Kidney (tissue), 22 donors: ENCODE measurements at places on chromosomes 7 and 10. TPM values are rescaled to one million over a fixed set of nuclear protein-coding genes. Genes with fewer than 3 reads are reported as not detected.

GRCh38 chr10:91758303-91759146 lies 39.7 kb upstream of the TNKS2 start:
- no peak overlapping the region for H3K27ac ChIP-seq
- H3K36me3 ChIP-seq = no peaks in the 10 kb centered on the region
- H3K4me3 ChIP-seq = no peak overlapping the region

DNA sequence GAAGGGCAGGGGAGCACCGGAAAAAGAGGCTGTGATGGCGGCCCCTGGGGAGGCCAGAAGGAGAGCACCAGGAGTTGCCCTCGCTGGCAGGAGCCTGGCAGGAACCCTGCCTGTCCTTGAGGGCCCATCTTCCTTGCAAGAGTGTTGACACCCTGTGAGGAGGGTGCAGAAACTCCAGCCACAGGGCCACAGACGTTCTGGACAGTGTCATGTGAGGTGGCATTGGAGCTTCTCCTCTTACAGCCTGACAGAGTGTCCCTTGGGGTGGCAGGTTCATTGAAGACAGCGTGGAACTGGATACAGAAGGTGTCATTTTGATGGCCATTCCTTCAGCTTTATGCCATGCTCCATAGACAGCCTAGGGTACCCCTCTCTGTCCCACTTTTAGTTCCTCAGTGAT lies 54.2 kb downstream of the RBM20 start:
- no peaks in the 10 kb centered on the region for H3K27me3 ChIP-seq
- no peak overlapping the region for H3K27ac ChIP-seq
- no peak for DNase-seq
- H3K4me3 ChIP-seq = no peak overlapping the region
- no peaks in the 10 kb centered on the region for H3K4me1 ChIP-seq

DNA sequence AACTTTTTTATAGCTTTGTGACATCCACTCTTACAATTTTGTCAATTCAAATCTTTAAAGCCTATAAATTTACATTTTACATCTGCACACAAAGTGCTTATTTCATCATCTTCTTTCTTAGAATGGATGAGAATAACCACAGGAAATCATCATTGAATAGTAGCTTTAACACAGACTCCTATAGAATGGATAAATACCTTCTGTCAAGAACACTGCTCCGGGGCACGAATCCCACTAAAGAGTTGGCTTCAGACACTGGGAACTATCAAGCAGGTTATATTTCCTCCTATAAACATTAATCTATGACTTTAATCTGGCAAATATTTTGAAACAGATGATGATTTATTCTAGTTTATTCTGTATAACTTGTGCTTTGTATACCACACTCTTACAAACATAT lies 269.7 kb upstream of the TPK1 start:
- H3K27me3 ChIP-seq = no peaks in the 10 kb centered on the region
- H3K4me3 ChIP-seq = no peak overlapping the region
- no peak overlapping the region for H3K27ac ChIP-seq
- no peaks in the 10 kb centered on the region for H3K36me3 ChIP-seq
- DNase-seq = no peak

DNA sequence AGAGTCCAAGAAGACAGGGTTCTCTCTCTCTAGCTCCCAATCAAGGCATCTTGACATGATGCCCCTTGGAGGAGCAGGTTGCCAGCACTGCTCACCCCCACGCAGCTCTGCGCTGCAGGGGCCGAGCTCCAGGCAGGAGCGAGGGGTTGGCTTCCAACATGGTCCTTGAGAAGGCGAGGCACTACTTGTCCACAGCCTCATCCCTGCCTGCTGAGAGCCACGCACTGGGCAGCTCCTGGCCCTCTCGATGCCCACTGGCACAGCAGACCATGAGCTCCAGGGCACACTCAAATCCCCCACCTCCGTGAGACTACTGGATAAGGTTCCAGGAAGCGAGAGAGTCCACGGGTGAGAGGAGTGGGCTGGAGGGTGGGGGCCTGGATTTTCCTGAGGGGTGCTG lies 31.1 kb downstream of the RAMP3 start:
- no peaks in the 10 kb centered on the region for H3K4me1 ChIP-seq
- H3K4me3 ChIP-seq = no peak overlapping the region
- no peak overlapping the region for H3K27ac ChIP-seq
- H3K27me3 ChIP-seq = no peaks in the 10 kb centered on the region
- DNase-seq = no peak

DNA sequence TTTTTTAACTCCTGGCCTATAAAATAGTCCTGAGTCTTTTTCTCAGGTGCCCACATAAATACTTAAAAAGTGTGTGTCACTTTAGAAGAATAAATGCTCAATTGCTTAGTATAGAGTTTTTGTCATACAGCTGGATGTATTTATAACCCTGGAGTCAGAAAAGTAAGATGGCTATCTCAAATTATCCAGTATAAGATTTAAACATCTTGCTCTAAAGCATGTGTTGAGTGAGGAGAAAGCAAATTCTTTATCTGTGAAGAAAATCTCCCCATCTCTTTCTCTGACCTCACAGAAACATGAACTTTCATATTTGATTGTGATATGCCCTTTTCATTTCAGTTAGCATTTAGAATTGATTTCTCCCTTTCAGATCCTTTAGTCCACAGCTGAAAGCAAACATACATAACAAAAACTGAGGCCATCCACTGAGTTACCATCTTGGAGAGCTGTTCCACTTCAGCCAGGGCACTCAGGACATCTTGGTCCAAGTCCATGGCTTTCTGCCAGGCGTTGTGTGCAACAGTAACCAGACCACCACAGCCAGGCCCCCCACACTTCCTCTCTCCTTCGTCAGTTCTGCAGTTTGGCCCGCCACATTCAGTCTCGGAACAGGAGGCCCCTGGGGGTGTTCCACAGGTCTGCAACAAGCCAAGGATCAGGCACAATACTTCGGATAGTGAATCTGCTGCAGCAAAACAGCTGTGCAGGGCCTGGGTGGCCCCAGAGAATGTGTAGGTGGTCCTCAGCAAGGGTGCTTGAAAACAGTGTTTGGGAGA lies 40.9 kb downstream of the DLD start:
- no peak overlapping the region for H3K27ac ChIP-seq
- H3K36me3 ChIP-seq = peaks cover 72% of the 10 kb centered on the region
- no peaks in the 10 kb centered on the region for H3K4me1 ChIP-seq
- DNase-seq = no peak
- no peaks in the 10 kb centered on the region for H3K27me3 ChIP-seq

The ZNF804B gene
- 0.19 TPM for total RNA-seq
